ENCODE measurements at places on chromosomes 4 and X. TPM values are rescaled to one million over a fixed set of nuclear protein-coding genes. Genes with fewer than 3 reads are reported as not detected.

Gene CENPVL3
- not detected for total RNA-seq

Gene GAGE10
- not detected for total RNA-seq

Gene FHDC1
- 0.35 TPM for total RNA-seq

Gene PGAM4
- not detected for total RNA-seq

Gene MTTP
- total RNA-seq: 2.0 TPM

Gene SAGE1
- not detected for total RNA-seq

Gene GAB3
- 14.1 TPM for total RNA-seq

Gene RADX
- total RNA-seq: 0.64 TPM

Gene TEX11
- not detected for total RNA-seq

Gene GAGE12J
- not detected for total RNA-seq

Gene RAI2
- 22.3 TPM for total RNA-seq

Gene CSAG3
- total RNA-seq: not detected

Gene P2RY8
- total RNA-seq: 2.6 TPM

Gene FGFR3
- 1.7 TPM for total RNA-seq

Gene PRDM8
- total RNA-seq: 1.0 TPM

Gene SH3BGRL
- total RNA-seq: 25.6 TPM

Gene IL9R
- total RNA-seq: not detected

Gene RHOXF2
- not detected for total RNA-seq

Gene PROM1
- 3.2 TPM for total RNA-seq

Gene GUF1
- total RNA-seq: 21.4 TPM

Gene PCDH19
- 0.84 TPM for total RNA-seq

Gene STBD1
- 26.9 TPM for total RNA-seq
